Activated naive CD4-positive, alpha-beta T cell treated with anti-CD3 and anti-CD28 coated beads for 36 hours (primary cell): ENCODE measurements at places on chromosomes 6 and 20. TPM values are rescaled to one million over a fixed set of nuclear protein-coding genes. Genes with fewer than 3 reads are reported as not detected.
A peak's percentile ranks its signal among the peaks of the same experiment; 100 is the strongest.

Gene TUBE1
- total RNA-seq = 53.7 TPM

Gene MLN
- not detected for total RNA-seq

- peaks cover 44% of the 10 kb centered on the region for H3K4me1 ChIP-seq
- peaks cover 19% of the 10 kb centered on the region for H3K36me3 ChIP-seq
- peak; percentile 82 for DNase-seq
- H3K27me3 ChIP-seq = no peaks in the 10 kb centered on the region
Measured at GRCh38 chr20:1330075-1330830, 1.3 kb upstream of the SDCBP2 start.

- no peak for DNase-seq
- H3K27ac ChIP-seq = no peak overlapping the region
- no peaks in the 10 kb centered on the region for H3K36me3 ChIP-seq
- no peak overlapping the region for H3K4me3 ChIP-seq
- H3K27me3 ChIP-seq = no peaks in the 10 kb centered on the region
Measured at GRCh38 chr20:14992153-14992552, 654.7 kb upstream of the FLRT3 start.

- peaks cover 52% of the 10 kb centered on the region for H3K4me1 ChIP-seq
- H3K27ac ChIP-seq = no peak overlapping the region
- no peak overlapping the region for H3K4me3 ChIP-seq
Measured at GRCh38 chr6:257774-258173, 34.5 kb upstream of the DUSP22 start.

GRCh38 chr6:35454391-35455110, 2.4 kb downstream of the FANCE start:
- H3K36me3 ChIP-seq = peaks cover 20% of the 10 kb centered on the region
- no peak overlapping the region for H3K4me3 ChIP-seq
- no peaks in the 10 kb centered on the region for H3K27me3 ChIP-seq
- peaks cover 30% of the 10 kb centered on the region for H3K4me1 ChIP-seq
- DNase-seq = no peak
- H3K27ac ChIP-seq = no peak overlapping the region

GRCh38 chr6:166415306-166415705, 32.6 kb upstream of the MPC1 start:
- peaks cover 15% of the 10 kb centered on the region for H3K36me3 ChIP-seq
- H3K4me1 ChIP-seq = peaks cover 91% of the 10 kb centered on the region
- no peak overlapping the region for H3K4me3 ChIP-seq
- H3K27me3 ChIP-seq = no peaks in the 10 kb centered on the region
- peak overlapping the region; percentile 67 for H3K27ac ChIP-seq

DNA sequence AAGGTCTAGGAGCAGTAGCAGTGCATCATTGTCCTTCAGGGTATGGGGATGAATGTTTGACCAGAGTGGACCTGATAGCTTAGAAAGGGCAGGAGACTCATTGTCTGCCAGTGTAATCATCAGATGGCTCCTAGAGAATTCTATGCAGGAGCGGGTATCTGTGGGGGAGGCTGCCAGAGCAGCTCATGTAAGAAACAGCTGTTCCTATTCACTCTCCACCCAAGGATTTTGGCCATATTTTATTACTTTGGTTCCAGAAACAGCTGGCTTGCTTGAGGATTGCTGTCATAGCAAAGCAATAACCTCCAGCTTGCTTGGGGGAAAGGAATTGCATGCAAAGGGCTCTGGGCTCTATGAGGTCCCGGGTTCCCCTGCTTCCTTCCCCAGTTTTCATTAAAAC, 44.1 kb downstream of the RALY start:
- no peak for DNase-seq
- no peak overlapping the region for H3K27ac ChIP-seq

GRCh38 chr6:38479331-38479730, 160.4 kb downstream of the BTBD9 start:
- H3K27me3 ChIP-seq = no peaks in the 10 kb centered on the region
- no peaks in the 10 kb centered on the region for H3K4me1 ChIP-seq
- no peak overlapping the region for H3K27ac ChIP-seq
- no peaks in the 10 kb centered on the region for H3K36me3 ChIP-seq

Gene ULBP3
- not detected for total RNA-seq

DNA sequence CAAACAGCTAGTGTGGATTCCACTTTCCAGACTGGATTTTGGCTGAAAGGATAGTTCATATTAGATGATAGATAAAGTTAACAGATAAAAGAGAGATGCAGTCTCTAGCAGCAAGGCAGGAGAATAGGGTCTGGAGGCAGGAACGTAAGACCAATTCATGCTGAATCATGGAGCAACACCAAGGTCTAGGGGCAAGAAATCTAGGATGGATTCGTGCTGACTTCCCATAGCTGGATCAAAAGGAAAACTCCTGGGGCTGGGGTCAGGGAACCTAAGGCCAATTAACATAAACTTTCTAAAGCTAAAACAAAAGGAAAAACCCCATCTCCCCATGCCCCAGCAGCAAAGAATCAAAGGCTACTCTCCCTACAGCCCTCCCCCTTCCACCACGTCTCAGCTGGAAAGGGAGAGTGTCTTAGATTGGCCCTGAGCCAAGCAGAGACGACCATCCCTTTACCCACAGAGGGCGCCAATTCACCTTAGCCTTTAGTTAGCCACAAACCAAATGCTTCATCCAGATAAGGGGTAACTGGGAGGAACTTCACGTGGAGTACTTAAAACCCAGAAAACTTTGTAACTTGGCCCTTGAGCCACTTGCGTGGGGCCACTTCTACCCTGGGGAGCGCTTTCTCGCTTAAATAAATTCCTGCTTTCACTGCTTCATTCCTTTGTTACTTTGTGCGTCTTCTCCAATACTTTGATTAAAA, 7.6 kb downstream of the TREM1 start:
- peak overlapping the region; percentile 20 for H3K27ac ChIP-seq
- no peaks in the 10 kb centered on the region for H3K36me3 ChIP-seq
- H3K27me3 ChIP-seq = no peaks in the 10 kb centered on the region
- peaks cover 14% of the 10 kb centered on the region for H3K4me1 ChIP-seq
- peak; percentile 89 for DNase-seq
